ENCODE measurements at places on chromosomes 2 and 18.

- no peak for DNase-seq
Observed at GRCh38 chr2:66456183-66457041, 21.5 kb downstream of the MEIS1 start.

- DNase-seq = no peak
Observed at GRCh38 chr2:144796936-144797335, 277.0 kb upstream of the ZEB2 start.

- no peak for DNase-seq
Observed at GRCh38 chr2:67448648-67449047, 51.5 kb downstream of the ETAA1 start.

DNA sequence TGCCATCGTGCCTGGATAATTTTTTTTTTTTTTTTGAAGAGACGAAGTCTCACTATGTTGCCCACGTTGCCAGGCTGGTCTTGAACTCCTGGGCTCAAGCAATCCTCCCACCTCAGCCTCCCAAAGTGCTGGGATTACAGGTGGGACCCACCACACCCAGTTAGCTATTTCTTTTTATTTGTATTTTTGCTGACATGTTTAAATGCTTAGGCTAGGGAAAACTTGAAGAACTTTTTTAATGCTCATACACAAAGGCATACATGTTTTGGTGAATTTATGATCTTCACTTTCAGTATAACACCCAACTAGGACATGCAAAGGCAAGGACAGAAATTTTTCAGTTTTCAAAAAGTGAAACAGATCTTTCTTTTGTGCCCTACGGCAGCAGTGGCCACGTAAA, 9.9 kb downstream of the L3MBTL4 start:
- DNase-seq = no peak

DNA sequence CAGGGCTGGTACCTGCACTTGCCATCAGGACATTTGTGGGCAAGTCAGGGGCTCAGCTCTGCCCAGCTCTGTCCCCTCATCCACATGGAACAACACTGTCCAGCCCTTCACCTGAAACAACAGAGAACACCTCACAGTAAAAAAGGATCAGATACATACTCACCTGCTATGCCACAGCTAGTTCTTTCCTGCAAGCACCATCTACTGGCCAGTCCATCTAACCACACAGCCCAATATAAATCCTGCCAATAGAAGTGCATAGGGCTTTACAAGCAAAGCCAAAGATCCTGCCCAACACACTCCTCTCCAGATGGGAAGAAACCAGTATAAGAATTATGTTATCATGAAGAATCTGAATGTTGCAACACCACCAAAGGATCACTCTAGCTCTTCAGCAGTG, 52.2 kb upstream of the GALNT13 start:
- no peak for DNase-seq

DNA sequence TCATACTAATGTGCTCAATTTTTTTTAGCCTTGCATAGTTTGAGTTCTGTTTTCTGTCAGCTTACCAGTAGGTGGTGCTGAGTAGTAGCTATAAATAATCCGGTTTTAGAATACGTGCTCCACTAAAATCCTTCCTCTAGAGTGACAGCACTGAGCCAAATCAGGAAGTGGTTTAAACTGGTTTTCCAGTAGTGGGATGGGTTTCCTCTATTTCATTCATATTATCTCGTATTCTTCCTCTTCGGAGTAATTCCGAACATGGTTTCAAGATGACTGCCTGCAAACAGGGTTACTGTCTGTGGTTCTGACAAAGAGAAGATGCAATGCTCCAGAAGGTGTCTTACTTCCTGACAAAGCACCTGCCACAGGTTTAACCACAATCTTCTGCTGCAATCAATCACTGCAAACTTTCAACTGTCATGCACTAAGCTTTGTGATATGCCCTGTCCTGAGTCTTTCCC, 496.9 kb upstream of the VRK2 start:
- DNase-seq = no peak

DNA sequence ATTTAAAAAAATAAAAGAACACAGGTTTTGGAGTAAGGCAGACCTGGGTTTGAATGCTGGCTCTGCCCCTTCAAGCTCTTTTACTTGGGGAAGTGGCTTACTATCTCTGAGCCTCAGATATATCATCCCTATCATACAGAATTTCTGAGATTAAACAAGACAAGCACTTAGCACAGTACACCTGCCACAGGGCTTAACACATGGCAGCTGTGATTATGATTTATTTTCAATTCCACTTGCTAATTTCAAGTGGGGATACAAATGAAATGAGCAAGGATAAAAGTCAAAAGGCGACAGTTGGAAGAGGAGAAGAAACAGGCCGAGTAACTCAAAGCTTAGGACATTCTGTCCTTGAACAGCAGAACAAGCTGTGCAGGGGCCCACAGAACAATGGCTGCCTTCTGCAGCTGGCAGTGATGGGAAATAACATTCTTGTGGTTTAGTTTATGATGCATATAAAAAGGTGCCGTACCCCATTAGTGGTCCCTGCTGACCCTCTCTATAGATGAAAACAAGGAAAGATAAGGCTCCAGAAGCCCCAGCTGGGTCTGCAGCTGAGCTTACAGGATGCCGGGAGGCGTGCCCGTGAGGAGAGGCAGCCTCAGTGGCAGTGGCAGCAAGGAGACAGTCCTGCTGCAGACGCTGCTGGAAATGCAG, 45.3 kb downstream of the KIF3C start:
- no peak for DNase-seq

GRCh38 chr2:166727095-166727494, 161.2 kb upstream of the XIRP2 start:
- no peak for DNase-seq

- no peak for DNase-seq
Observed at GRCh38 chr2:115874427-115874826, 1432.0 kb downstream of the DPP10 start.

GRCh38 chr18:45399643-45400042, 215.6 kb upstream of the SLC14A2 start:
- DNase-seq = no peak

DNA sequence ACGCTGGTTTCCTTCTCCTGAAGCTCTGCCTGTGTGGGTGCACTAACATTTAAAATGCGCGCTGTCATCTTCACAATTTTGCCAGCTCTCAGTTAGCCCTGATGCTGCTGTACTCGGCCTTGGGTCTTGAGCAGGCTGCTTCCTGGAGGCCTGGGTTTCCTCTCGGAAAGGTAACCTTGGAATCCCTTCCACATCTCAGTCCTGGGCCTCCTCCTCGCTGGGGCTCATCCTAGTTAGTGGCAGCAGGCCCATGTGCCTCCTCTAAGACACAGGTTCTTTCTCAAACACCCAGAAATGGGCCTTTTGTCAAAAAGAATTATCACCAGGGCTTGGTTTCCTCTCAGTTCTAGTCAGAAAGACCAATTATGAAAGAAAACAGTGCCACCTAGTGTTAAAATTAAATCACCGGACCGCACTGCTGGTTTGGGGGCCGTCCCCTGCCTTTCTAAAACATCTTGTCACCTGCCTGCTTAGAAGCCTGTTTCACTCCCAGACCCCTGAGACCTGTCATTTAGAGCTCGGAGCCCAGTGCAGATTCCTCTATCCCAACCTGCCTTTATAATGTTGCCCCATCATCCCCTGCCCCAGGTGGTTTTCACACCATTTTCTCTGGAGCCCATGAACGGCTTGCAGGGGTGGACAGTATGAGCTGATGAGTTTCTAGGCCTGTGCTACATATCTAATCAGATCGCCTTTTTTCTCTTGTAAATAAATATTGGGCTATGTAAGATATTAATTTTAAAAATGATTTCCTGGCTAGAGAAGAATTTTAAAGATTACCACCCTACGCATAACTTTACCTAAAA, 42.4 kb downstream of the HK2 start:
- DNase-seq = no peak
